Right lung (tissue), 10 donors: ENCODE measurements at places on chromosomes 3 and 15.

- DNase-seq = peak; percentile 53
Observed at GRCh38 chr15:34318277-34319079, 19.1 kb downstream of the SLC12A6 start.

DNA sequence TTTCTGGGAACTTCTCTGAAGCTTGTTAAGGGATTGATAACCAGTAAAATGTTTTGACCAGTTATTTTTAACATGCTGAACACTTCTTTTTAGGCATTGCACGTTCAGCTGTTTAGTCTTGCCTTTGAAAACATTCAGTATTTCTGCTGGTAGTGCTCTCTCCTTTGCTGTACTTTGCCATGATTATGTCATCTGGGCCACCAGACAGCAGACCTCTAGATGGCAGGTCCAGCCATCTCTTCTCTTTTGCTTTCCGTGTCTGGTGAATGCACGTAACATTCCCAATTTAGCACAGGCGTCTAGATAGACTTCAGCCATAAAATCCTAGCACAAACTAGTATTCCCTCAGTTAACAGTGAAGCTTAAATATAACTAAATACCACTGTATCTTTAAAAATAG lies 57.8 kb downstream of the RAB7A start:
- no peak for DNase-seq

GRCh38 chr3:51057121-51057520 lies 328.0 kb upstream of the MANF start:
- DNase-seq = peak; percentile 31

DNA sequence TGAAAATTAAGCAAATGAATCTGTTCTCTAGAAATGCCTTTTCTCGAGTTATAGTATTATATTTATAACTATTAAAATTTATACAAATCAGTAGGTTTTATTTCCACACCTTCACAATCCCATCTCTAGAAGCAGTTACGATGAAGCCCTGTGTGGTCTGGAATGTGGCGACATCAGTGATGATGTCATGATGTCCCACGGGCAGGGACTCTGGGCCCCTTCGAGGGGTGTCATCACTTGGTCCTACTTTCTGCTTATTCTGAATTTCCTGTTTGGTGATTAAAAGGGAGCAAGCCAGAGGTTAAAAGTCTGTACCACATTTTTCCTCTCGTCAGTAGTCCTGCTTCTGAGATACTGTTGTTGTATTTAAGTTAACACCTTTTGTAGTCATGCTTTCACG lies 67.4 kb downstream of the PIK3R4 start:
- DNase-seq = no peak

GRCh38 chr15:46778876-46779275 lies 938.4 kb upstream of the SEMA6D start:
- DNase-seq = no peak

- no peak for DNase-seq
Observed at GRCh38 chr3:43505351-43505750, 116.5 kb downstream of the ANO10 start.

DNA sequence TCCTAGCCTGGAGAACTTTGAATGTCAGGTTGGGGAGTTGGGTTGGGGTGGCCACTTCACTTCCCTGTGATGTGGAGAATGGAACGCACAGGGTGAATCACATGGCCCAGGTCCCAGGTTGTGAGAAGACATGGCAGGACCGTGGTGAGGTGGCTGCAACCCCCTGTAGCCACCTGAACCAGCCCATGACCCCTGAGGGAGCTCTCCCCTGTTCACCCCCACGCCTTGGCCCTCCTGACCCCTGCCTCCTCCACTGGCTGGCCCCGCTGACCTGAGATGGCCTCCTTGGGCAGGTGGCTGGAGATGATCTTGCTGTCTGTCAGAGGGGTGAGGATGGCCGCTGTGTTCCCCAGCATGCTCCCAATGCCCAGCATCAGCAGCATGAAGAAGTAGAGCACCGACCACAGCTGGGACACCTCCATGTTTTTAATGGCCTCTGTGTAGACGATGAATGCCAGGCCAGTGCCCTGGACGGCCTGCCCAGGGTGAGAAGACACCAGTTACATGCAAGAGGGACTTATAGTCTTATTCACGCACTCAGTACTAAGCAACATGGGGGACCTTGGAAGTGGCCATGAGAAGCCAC lies 31.0 kb downstream of the SLC6A20 start:
- no peak for DNase-seq

DNA sequence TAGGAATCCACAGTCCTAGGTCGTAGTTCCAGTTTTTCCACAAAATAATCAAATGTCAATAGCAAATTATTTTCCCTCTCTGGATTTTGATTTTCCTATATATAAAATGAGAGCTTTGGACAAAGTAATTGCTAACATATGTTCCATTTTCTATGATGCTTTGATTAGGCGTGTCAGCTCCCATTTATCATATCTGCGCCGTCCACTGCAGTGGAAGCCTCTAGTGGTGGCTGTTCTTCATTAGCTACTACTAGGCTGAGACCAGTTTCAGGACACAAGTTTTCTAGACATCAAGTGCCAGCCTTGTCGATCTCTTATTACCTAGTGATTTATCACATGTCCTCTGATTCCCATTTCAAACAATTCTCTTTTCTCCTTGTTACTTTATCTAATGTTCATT lies 271.5 kb downstream of the TUSC7 start:
- DNase-seq = no peak

- DNase-seq = no peak
Observed at GRCh38 chr3:122247825-122248185, 64.3 kb downstream of the CASR start.

GRCh38 chr3:57017459-57017845 lies 43.0 kb upstream of the SPATA12 start:
- no peak for DNase-seq

DNA sequence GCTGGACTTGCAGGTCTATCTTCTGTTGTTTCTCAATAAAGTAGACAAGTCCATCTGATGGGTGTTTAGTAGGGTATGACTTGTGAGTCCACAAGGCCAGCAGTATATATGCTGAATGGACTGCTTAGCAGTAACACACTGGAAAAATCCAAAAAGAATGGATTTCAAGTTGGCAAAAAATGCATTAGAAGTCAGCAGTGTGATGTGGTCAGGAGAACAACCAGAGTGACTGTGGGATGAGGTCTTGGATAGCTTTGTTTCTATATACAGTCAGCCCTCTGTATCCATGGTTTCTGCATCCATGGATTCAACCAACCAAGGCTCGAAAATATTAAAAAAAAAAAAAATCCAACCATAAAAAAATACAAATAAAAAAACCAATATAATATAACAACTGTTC lies 55.8 kb downstream of the LPP start:
- DNase-seq = no peak

DNA sequence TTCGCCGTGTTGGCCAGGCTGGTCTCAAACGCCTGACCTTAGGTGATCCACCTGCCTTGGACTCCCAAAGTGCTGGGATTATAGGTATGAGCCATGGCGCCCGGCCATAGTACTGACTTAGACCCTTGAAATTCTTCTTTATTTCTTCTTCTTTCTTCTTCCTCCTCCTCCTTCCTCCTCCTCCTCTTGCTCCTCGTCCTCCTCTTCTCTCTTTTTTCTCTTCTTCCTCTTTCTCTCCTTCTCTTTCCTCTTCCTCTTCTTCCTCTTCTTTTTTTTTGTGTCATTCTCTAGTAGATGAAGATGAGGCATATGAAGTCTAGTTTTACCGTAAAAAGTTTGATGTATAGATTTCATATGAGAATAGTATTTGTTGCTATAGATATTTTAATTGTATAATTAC lies 9.3 kb downstream of the RPL15 start:
- DNase-seq = no peak

GRCh38 chr15:98322581-98322980 lies 325.8 kb upstream of the IGF1R start:
- no peak for DNase-seq

GRCh38 chr15:90203922-90204321 lies 2.8 kb downstream of the SEMA4B start:
- no peak for DNase-seq

DNA sequence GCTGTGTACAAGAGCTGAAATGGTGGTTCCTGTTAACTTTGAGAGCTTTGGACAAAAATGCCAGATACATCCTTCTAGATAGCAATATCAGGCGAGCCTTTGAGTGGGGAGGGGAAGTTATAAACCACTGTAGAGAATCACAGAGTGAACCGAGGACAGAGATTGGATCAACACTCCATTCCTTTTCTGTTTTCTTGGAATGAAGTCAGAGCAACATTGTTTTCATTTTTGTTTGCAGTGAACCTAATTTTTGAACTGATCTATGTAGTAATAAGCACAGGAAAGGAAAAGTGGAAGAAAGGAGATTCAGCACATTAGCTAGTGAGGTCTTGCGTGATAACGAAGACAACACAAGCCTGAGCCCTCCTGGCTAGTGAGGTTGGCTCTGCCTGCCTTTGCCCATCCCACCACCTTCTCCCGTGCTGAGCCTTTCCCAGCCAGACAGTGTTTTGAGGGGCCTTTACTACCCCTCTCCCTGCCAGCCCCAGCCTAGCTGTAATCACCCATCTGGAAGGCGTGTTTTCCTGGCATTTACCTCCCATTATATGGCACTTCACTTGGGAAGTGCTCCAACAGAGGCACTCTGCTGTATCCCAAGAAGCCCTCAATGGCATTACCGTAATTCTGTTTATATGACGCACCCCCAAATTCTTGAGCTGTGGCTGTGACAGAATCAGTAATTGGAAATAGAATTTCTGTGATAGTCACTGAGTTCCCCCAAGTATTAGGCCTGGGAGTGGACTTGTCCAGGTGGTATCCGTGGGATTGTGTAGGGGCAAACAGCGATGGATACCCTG lies 129.8 kb downstream of the CACNA1D start:
- peak; percentile 16 for DNase-seq

GRCh38 chr15:85313339-85313738 lies 67.1 kb upstream of the AKAP13 start:
- no peak for DNase-seq

GRCh38 chr3:136351905-136352304 lies 101.8 kb downstream of the PCCB start:
- no peak for DNase-seq

- no peak for DNase-seq
Observed at GRCh38 chr3:60909526-60909925, 341.7 kb downstream of the FHIT start.

DNA sequence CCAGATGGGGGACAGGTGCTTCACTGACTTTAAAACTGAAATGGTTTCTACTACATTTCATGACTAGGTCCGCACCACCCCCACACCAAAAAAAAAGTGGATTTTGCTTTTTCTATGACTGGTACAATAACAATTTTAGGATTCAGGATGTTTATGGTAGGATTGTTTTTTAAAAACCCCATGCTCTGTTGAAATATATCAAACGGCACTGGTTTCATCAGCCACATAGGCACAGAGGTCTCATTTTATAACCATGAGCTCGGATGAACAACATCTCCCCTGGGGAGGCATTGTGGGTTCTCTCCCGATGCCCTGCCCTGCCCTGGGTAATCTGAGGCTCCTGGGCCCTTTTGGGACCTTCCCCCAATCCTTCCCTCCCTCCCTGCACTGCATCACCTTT lies 202.7 kb upstream of the KBTBD8 start:
- DNase-seq = no peak

DNA sequence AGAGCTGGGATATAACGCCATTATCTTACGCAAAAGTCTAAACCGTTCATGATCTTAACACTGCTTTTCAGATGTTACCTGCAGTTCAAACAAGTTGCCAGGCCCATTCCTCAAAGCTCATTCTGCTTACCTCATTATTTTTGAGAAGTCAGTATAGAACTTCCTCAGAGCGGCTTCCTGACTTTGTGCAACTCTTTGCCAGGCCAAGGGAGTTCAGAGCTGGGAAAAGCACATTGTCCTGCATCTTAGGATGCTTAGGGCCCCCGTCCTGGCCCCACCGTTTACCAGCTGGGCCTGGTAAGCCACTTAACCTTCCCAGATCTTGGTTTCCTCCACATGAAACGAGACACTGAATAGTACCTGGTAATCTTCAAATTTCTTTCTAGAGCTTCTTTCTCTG lies 6.8 kb upstream of the C2CD4B start:
- no peak for DNase-seq

DNA sequence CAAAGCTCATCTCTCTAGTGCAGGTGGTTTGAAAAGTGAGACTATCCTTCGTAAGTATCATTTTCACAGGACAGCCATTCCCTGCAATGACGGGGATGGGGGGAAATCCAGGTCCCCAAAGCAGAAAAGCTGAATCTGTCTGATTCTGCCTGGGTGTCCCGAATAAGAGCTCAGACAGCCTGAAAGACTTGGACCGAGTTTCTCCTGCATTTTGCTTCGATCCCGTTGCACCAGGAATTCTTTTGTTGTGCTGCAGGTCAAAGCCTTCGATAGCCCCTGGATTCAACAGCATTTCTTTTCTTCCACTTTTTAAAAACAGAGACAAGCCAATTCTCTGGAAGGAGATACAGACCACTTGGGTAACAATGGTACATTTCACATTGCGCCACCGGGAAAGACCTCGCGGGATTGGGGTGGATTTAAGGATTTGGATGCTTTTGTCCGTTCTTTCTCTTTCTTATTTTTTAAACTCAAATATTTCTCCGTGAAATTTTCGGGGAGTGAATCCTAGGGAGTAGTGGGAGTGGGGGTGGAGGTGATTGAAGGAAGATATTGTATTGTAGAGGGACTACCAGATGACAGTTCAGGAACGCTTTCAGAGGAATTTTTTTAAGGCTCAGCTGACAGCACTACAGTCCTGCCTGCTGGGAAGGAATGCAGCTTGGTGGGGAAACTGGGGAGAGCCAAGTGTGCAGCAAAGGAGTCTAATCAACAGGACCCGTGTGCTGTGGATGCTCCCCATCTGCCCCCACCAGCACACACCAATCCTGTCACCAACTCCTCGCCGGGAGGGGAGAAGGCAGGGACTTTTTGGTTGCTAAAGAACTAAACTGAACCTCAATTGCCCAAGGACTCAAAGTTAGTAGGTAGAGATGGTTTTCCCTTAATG lies 2.6 kb downstream of the SLITRK3 start:
- no peak for DNase-seq

- DNase-seq = no peak
Observed at GRCh38 chr3:161413855-161414210, 42.5 kb upstream of the SPTSSB start.

GRCh38 chr3:189305412-189305811 lies 133.6 kb downstream of the TPRG1 start:
- DNase-seq = no peak

- DNase-seq = no peak
Observed at GRCh38 chr3:117427081-117427480, 717.5 kb downstream of the TUSC7 start.

DNA sequence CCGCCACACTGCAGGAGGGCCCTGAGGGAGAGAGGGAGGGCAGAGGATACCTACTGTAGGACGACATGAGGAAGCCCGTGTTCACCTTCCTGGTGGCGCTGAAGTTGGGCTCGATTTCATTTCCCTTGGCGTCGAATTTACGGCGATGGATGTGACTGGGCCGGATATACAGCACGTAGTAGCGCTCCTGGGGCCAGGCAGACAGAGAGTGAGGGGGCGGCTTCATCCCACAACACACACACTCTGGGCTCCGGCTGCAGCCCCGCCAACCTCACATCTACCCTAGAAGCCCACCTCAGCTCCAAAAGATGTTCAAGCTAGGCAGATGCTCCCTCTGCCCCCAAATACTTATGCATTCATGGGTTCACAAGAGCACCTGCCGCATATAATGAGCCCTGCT lies 4.5 kb downstream of the ARPIN start:
- DNase-seq = no peak
